Purkinje cell (primary cell): ENCODE measurements at places on chromosomes 4 and X. TPM values are rescaled to one million over a fixed set of nuclear protein-coding genes. Genes with fewer than 3 reads are reported as not detected.

The CYTL1 gene
- not detected in 2 replicates for polyA plus RNA-seq

The TLR6 gene
- 0.44 TPM in 1 of 2 replicates, not detected in the other for polyA plus RNA-seq

The IBSP gene
- 0.62 TPM in 1 of 2 replicates, not detected in the other for polyA plus RNA-seq

The DMP1 gene
- not detected in 2 replicates for polyA plus RNA-seq

The BRS3 gene
- not detected in 2 replicates for polyA plus RNA-seq

The DAPP1 gene
- polyA plus RNA-seq = not detected in 2 replicates

The EREG gene
- polyA plus RNA-seq = not detected in 2 replicates

The SYN1 gene
- polyA plus RNA-seq = 22.0 and 79.5 TPM in 2 replicates

The DDIT4L gene
- polyA plus RNA-seq = 1.8 and 2.9 TPM in 2 replicates
